ENCODE measurements at places on chromosomes 1 and 21. TPM values are rescaled to one million over a fixed set of nuclear protein-coding genes. Genes with fewer than 3 reads are reported as not detected.

The VWA1 gene
- total RNA-seq: 74.3 TPM

The YOD1 gene
- 7.8 TPM for total RNA-seq

DNA sequence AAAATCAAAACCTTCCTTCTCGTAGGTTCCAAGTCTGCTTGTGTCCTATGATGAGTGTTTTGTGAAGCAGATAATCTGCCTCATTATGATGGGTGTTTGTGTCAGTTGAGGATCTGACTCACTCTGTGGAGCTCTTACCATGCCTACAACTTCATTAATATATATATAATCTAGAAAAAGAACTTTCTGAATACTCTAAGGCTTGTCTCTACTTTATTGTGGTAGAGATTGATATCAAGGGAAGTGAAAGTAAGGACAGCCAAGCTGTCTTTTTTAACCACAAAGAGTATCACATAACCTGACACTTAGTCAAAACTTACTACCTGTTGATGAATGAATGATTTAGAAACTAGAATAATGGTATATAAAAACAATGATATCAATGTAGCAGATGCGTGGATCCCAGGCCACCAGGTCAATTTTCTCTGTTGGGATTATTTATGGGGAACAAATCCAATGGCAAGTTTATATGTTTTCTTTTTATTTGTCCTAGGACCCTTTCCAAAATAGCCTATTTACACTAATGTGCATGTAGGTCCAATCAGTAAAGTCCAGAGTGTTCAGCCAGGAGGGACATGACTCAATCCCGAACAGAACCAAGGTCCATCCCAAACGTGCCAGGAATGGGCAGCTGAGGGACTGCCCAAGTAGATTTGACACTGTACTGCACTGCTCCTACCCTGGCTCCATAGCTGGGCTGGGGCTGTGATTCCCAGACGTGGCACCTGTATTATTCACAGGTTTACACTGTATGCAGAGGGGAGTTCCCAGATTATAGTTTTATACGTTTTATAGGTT, 182.3 kb upstream of the GREM2 start:
- DNase-seq: no peak

The PADI1 gene
- 0.25 TPM for total RNA-seq

DNA sequence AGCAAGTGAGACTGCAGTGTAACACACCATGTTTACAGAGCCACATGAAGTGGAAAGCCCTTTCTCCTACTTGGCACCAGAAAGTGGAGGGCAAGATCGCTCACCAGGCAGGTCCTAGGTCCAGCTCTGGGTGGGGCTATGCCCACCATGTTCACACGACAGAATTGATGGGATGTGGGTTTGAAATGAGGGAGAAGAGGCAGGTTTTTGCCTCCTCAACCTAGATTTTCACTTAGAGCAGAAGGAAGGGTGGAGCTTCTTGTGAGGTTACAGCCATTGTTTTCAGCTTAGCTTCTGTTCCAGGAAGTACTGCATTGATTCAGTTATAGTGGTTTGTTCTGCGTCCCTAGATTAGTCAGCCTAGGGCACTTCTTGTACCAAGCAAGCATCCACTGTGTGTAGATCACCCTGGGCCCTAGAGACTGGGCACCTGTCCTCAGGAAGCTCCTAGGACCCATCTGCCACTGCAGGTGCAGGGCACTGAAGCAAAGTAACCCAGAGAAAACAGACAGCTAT, 2.3 kb downstream of the CD53 start:
- DNase-seq: peak; percentile 20

DNA sequence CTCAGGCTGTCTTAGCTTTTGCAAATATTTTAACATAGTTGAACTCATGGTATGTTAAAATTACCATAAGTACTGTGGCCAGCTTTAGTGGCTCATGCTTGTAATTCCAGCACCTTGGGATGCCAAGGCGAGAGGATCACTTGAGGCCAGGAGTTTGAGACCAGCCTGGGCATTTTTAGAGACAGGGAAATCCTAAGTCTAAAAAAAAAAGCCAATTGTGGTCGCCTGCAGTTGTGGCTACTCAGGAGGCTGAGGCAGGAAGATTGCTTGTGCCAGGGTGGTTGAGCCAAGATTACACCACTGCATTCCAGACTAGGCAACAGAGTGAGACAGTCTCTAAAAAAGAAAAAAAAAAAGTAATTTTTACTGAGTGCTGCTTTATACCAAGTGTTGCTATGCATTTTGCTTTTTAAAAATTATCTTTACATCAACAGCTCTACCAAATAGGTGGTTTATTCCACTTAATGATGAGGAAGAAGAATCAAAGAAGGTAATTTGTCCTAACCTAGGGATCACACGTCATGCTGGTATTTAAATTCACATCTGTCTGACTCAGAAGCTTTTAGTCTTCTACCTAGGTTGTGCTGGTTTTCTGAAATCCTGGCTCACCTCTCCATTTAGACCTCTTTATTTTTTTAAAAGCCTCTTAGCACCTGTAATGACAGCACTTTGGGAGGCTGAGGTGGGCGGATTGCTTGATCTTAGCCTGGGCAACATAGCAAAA, 16.8 kb downstream of the PPP1R12B start:
- DNase-seq: no peak

The FAM177B gene
- total RNA-seq: 9.7 TPM

The B3GALNT2 gene
- total RNA-seq: 34.5 TPM

GRCh38 chr1:56074007-56074651, 505.2 kb downstream of the PLPP3 start:
- peak; percentile 57 for DNase-seq

The C1orf141 gene
- not detected for total RNA-seq

DNA sequence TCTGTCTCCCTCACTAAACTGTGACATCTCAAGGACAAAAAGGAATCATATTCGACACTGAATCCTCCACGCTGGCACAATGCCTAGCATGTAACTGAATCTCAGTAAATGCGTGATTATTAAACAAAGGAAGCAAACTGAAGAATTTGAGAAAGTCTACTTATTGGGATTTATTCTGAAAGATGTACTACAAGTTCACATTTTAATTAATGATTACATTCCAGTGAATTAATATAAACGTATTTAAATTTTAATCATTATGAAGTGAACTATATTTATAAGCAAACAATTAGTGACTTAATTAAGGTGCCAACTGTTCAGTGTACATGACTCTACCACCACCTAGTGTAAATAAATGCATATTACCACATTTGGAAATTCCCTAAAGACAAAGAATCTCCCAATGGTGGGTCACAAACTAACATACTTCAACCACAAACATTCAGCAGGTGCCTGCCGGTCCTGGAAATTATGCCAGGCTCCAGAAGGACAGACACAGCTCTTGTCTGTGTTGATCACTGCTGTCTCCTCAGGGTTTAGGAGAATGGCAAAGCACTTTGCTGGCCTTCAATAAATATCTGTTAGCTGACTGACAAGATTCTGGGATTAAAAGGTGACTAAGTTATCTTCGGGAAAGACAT, 56.3 kb downstream of the SMYD3 start:
- DNase-seq: no peak

The HES4 gene
- 22.7 TPM for total RNA-seq

The MFSD2A gene
- 11.3 TPM for total RNA-seq

DNA sequence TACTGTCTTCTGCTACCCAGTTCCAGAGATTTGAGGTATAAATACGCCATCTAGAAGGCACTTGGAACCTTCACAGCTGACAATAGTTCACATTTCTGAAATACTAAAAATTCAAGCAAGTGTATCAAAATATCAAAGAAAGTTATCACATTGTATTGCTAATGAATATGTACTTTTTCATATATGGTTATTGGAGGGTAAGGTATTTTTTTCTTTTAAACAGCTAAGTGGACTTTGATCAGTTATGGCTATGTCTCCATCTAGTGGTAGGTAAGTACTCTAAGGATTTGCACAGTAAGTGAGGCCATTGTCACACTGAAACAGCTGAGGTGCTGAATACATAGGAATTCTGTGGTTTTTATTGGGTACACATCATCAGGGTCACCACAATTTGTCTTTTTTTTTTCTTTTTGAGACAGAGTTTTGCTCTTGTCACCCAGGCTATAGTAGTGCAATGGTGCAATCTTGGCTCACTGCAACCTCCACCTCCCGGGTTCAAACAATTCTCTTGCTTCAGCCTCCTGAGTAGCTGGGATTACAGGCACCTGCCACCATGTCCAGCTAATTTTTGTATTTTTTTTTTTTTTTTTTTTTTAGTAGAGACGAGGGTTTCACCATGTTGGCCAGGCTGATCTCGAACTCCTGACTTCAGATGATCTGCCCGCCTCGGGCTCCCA, 49.1 kb upstream of the CR2 start:
- no peak for DNase-seq

The UHMK1 gene
- 45.8 TPM for total RNA-seq

DNA sequence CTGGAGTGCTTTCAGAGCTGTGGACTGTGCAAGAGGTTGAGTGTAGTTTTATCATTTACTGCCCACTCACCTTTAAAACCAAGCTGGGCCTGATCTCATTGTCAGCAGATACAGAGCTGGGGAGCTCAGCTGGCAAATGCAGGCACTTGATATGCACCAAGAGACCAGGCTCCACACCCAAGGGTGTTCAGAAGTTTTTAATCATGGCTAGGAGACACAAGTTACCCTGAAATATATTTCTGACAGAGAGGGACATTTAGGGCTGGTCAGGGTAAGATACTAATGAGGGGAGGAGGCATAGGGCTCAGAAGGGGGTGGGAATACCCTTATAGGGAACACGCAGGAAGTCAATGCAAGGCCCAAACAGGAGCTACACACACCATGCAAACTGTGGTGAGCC, 153.7 kb downstream of the ELAVL4 start:
- DNase-seq: no peak

The LCE1E gene
- not detected for total RNA-seq

- DNase-seq: no peak
These were observed 29.4 kb upstream of the SLC26A9 start for GRCh38 chr1:205972491-205973168.

DNA sequence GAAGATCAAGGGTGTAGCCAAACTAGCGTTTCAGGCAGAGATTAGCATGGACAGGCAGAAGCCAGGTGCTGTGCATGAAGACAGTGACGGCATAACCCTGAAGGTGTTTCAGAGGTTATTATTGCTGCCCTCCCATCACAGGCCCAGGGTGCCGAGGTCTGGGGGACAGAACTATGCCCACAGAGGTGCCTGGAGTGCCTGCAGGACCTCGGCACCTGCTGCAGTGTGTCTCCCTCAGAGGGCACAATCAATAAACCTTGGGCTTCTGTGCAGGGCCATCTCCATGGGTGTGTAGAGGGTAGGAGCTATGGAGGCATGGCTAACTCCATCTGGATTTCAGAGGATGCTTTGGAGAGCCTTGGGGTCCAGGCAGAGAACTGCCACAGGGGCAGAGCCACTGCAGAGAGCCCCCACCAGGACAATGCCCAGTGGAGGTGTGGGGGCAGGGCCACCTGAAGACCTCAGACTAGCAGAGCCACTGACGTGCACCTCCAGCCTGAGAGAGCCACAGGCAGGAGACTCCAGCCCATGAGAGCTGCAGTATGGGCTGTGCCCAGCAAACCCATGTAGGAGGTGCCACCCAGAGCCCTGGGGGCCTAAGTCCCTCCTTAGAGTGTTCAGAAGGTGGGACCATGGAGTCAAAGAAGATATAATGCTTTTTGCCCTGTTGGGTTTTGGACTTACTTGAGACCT, 5.7 kb upstream of the ABCG1 start:
- DNase-seq: no peak

DNA sequence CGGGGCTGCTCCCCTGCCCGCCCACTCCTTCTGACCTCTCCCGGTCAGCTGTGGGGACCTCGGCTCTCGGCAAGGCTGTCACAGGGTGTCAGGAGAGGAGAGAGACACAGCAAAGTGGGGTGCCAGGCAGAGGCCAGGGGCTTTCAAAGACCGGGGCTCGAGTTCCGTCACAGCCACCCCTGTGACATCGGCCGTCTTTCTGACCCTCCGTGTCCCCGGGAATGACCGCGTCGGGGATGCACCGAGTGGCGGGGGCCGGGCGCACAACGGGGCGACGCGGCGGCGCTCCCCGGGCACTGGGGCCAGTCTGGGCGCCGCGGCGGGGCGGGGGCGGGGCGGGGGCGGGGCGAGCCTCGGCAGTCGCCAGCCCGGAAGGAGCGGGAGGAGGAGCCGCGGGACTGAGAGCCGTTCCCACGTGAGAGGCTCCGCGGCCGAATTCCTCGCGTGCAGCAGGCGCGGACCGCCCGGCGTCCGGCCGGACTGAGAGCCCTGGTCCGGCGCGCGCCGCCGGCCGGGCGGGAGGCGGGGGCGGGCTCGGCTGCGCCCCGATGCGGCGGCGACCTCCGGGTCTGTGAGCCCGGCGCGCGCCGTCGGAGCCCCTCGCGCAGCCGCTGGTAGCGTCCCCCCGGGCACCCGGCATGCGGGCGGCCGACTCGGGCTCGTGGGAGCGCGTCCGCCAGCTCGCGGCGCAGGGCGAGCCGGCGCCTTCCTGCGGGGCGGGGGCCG, 229.7 kb upstream of the TMEM51 start:
- DNase-seq: peak; percentile 76

DNA sequence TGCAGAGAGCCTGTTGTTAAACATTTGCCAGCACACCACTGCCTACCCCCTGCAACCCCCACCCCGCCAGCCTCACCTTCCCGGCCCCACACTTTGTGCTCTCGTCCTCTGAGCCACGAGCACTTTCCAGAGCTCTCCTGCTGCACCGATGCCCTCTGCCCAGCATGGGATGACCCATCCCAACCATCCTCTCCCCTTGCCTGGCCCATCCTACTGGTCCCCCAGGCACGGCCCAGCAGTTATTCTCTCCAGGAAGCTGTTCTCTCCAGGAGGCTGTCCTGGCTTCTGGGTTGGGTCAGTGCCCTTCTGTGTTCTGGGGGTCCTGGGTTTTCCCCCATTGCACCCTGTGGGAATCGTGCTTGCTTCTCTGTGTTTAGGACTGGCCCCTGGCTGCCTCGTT, 60.1 kb upstream of the ABCG1 start:
- peak; percentile 16 for DNase-seq

The KISS1 gene
- not detected for total RNA-seq

GRCh38 chr1:248924696-248925532, 18.9 kb downstream of the PGBD2 start:
- DNase-seq: peak; percentile 43

GRCh38 chr1:78703806-78704205, 54.2 kb downstream of the IFI44 start:
- DNase-seq: no peak

DNA sequence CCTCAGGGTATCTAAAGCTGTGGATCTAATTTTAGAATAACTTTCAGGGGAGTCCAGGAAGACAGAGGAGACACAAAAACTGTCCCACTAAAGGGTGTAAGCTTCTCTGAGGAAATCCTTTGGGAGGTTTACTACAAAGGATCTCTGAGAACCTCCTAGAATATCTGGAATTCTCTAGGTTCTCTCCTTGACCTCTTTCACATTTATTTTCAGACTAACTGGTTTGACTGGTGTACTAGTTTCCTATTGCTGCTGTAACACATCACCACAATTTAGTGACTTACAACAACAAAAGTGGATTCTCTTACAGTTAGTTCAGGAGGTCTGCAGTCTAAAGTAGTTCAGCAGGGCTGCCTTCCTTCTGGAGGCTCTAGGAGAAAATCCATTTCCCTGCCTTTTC, 175.3 kb upstream of the KIAA0040 start:
- DNase-seq: no peak

DNA sequence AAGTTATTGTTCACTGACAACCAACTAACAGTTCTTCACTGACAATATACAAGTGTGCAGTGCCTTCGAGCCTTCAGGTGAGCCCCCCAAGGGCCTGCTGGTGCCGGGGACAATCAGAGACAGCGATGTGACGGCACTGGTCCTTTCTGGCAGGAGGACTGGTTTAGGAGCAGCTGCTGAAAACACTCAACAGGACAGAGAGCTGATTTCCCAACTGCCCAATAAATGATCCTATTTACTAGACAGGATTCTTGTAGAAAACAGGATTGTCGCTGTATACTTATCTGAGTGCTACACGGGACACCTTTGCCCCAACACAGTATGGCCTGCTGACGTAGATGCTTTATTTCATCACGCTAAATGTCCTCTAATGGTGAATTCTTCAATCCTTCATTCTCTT, 65.4 kb downstream of the TP53BP2 start:
- DNase-seq: no peak

All from mucosa of descending colon (tissue), 3 donors.